HFFc6 (cell line): ENCODE measurements at places on chromosomes 1 and 21. TPM values are rescaled to one million over a fixed set of nuclear protein-coding genes. Genes with fewer than 3 reads are reported as not detected.
A peak's percentile ranks its signal among the peaks of the same experiment; 100 is the strongest.

- DNase-seq: peak; percentile 5
Observed at GRCh38 chr1:100834777-100835660, 59.6 kb downstream of the EXTL2 start.

DNA sequence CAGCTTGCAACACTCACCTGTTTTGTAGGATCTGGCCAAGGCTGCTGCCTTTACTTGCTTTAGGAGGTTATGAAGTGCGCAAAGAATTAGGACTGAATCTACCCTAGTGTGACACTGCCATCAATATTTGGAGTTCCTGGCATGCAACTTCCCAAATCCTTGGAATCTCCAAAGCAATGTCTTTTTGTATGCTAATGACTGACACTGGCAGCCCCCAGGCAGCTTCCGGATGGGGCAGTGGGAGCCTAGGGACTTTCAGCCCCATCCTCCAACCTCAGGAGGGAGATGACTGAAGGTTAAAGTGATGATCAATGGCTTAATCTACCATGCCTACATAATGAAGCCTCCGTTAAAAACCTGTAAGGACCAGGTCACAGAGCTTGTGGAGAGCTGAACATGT is 5.5 kb downstream of the RCC2 start:
- DNase-seq: no peak

- peak; percentile 27 for DNase-seq
Observed at GRCh38 chr1:231866392-231867331, 240.1 kb downstream of the DISC1 start.

DNA sequence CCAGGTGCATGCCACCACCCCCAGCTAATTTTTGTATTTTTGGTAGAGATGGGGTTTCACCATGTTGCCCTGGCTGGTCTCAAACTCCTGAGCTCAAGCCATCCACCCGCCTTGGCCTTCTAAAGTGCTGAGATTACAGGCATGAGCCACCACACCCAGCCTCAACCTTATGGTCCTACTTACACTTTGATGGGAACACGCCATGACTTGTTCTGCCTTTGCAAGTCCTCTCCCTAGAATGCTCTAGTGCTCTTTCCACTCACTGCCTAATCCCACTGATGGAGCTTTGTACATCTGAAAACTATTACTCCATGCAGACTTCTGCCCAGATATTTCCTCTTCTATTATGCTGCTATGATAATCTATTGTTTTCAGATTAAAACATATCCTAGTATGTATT is 174.3 kb downstream of the DAB1 start:
- no peak for DNase-seq

DNA sequence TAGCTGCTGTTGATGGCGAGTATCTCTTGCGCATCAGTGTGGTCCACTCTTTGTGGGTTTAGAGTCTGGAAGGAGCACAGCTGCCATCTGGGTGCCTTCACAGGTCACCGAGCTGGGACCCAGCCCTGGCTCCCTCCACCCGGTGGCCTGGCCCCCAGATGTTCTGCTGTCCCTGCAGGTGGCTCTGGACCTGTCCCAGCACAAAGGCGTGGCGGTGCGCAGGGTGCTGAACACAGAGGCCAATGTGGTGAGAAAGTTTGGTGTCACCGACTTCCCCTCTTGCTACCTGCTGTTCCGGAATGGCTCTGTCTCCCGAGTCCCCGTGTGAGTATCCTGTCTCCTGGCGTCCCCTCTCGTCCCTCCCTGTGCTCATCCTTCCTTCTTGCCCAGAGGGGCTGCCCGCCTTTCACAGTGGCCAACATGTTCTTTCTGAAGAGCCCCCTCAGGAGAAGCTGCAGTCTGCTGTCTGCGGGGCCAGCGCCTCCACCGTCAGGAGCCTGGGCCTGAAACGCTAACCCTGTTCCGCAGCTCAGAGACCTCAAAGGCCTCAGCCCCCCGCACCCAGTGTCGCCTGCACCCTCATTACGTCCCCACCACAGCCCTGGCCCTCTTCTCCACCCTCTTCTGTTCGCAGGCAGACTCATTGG is 27.4 kb downstream of the QSOX1 start:
- no peak for DNase-seq

DNA sequence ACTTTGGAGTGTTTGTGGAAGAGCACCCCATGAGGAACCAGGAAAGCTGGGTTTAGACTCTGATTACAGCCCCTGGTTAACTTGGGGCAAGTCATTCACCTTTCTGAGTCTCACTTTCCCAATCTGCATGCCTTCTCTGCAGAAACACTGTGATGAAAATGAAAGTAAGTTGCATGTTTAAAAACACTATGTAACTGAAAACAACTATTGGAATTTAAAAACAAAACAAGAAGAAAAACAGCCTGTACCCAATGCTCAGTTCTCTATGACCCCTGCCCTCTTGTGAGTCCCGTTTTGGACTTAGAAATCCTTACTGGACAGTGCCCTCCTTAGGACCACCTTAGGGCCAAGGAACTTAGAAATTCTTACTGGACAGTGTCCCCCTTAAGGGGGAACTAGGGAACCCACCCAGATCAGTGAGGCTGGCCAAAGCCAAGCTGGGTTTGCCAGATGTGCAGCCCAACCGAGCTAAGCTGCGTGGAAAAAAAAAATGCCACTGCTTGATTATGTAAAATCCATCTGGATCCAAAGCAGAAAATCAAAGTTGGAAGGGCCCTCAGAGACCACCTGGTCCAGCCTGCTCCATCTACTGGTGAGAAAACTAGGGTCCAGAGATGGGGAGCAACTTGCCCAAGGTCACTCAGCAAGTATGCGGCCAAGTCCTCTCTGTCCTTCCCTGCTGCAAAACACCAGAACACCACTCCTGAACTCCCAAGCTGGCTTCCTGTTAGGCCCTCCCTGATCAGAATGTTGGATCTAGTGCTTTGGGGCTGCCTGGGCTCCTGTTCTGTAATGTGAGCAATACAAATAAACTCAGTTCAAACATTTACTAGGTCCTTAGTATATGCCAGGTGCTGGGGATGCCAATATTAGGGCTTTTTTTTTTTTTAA is 77.7 kb downstream of the MRPL37 start:
- no peak for DNase-seq

- no peak for DNase-seq
Observed at GRCh38 chr1:204616641-204617040, 68.9 kb downstream of the LRRN2 start.

DNA sequence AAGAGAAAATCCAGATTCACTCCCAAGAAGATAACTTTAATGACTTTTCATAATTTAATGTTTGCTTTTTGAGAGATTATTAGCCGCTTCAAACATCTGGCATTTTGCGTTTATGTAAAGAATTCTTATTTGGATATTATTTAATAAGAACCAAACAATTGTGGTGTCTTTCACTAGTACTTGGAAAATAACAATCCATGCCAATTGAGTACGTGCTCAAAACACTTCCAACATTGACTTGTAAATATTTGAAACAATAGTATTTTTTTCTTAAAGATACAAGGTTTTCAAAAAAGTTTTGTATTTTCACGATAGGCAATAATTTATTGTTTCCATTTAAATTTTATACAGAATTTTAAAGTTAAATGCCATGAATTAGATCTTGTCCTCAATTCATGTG is 498.7 kb downstream of the AMY1C start:
- no peak for DNase-seq

DNA sequence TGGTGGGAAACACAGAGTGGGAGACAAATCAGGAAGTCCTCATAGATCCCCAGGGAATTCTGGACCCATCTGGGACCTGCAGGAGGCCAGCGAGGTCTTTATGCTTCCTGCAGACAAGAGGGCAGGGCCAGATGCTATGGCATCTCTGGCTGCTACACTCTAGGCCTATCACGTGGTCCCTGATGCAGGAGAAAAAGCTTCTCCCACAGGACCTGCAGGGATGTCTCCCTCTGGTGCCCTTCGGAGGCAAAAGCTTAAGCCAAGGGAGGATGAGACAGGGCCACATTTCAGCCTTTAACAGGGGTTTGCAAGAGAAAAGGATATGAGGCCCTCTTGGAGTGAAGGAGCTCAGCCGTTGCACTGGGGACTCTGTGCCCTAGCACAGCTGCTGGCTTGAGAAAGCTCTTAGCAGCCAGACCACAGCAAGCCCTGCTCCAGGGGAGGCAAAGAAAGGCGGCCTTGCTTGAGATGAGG is 243.0 kb downstream of the C1orf94 start:
- no peak for DNase-seq

- no peak for DNase-seq
Observed at GRCh38 chr1:200819726-200820125, 53.1 kb upstream of the GPR25 start.

- DNase-seq: no peak
Observed at GRCh38 chr1:213568929-213569815, 418.6 kb upstream of the PROX1 start.

GRCh38 chr1:117673405-117673804 is 67.6 kb downstream of the TENT5C start:
- peak; percentile 81 for DNase-seq

- no peak for DNase-seq
Observed at GRCh38 chr1:37156646-37157045, 122.3 kb upstream of the GRIK3 start.

GRCh38 chr1:95578462-95578861 is 344.5 kb downstream of the RWDD3 start:
- no peak for DNase-seq

DNA sequence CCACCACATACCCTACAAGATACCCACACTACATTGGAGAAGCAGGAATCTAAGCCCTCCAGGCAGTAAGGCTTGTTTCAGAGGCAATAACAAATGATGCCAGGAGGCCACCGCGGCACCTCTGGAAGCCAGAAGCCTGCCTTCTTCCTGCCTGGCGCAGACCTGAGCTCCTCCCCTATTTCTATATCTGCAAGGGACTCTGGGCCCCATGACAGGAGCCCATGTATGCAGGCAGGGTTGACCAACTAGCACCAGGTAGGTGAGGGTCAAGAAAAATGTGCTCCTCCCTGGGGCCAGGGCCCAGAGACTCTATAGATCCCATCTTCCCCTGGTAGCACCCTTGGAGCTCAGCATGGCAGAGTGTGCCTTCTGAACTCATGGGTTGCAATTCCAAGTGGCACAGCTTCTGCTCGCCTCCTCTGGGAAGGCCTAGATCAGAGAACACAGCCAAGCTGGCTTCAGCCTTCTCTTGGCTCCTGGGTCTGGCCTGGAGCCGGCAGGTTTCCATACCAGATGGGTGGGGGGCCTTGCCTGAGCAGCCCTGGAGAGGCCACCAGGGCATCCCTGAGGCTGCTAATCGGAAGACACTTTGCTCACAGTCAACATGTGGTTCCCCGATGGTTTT is 85.1 kb downstream of the STUM start:
- DNase-seq: no peak

DNA sequence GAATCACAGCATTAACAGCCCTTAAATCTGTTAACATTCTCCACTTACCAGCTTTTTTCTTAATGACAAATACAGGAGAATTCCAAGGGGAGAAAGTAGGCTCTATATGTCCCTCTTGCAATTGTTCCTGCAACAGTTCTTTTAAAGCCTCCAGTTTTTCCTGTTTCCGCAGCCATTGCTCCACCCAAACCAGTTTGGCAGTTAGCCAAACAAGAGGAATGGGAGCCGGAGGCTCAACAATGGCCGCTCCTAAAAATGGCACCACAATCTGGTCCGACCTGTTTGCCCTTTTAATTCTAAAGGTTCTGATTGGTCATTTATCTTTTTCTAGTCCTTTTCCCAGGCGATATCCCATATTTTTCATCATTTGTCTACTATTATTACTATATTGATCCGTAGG is 14.0 kb upstream of the L1TD1 start:
- no peak for DNase-seq

DNA sequence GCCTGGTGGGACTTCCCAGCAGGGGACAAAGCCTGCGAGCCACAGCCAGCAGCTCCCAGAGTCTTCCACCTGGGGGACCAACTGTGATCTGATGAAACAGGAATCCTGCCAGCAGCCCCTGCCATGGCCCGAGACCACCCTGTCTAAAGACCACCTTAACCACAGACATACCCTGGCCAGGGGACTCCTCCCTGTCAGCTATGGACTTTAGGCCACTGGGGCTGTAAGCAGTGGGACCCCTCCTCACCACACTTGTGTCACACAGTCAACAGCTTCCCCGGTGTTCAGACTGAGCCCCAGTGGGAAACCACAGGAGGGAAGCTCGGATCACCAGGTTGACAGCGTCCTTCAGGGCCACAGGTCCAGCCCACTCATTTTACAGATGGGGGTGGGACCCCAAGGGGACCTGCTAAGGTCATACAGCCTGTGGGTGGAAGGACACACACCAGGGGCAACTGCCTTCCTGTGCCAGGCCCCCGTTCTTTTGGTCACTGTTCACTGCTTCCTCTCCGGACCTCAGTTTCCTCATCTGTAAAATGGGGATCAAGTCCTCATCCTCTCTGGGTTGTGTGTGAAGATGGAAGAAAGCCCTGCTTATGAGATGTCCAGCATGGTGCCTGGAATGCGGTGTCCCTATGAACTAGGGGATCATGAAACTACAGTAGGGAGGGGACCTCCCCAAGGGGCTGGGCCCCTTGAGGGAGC is 11.4 kb downstream of the EPHA2 start:
- no peak for DNase-seq

DNA sequence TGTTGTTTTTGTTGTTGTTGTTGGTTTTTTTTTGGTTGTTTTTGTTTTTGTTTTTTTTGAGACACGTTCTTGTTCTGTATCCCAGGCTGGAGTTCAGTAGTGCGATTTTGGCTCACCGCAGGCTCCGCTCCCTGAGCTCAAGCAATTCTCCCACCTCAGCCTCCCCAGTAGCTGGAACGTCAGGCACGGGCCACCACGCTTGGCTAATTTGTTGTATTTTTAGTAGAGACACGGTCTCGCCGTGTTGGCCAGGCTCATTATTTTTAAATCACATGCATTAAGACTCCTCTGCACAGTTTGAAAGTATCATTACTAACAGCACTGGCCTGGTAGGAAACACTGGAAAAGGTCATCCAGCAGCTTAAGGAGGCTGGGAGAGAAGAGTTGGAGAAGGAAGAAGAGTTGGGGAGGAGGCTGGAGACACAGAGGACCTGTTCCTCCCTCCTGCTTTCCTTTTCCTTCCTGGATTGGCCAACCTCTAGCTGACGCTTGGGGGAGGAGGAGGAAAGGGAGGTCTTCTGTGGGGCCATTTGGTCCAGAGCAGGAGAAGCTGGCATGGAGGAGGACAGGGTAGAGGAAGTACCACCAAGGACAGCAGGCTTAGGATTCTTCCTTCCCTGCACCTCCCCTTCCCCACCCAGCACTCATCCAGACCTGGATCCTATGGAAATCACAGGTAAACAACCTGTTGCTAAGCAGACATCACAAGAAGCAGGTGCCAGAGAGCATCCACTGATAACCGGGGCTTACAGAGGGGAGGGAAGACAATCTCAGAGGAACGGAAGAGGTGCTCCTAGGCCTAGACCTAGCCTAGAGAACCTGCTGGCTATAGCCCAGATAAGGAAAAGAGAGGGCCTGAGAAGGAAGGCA is 71.9 kb upstream of the GOLT1A start:
- no peak for DNase-seq

- no peak for DNase-seq
Observed at GRCh38 chr1:5830771-5831599, 161.2 kb downstream of the NPHP4 start.

SDHB gene
- 109 to 121 TPM (median 118 TPM) in 3 replicates for total RNA-seq

FCRL1 gene
- not detected in 3 replicates for total RNA-seq

CLEC20A gene
- total RNA-seq: not detected in 3 replicates

LCE1C gene
- not detected in 3 replicates for total RNA-seq

PPM1J gene
- total RNA-seq: 1.1 to 1.7 TPM (median 1.3 TPM) in 3 replicates

MPL gene
- total RNA-seq: not detected in 3 replicates

MPZL1 gene
- 147 and 160 TPM in 2 replicates for total RNA-seq

NES gene
- 114 to 120 TPM (median 117 TPM) in 3 replicates for total RNA-seq

PTPRC gene
- total RNA-seq: 0.40 to 0.96 TPM (median 0.57 TPM) in 3 replicates

CELA3B gene
- not detected in 3 replicates for total RNA-seq

PPP1R8 gene
- 39.5 to 51.4 TPM (median 43.6 TPM) in 3 replicates for total RNA-seq

PRKAA2 gene
- 0.06 and 0.42 TPM in 2 replicates for total RNA-seq

RPL22 gene
- total RNA-seq: 339 to 355 TPM (median 341 TPM) in 3 replicates
